ENCODE measurements at places on chromosomes 12 and 14.

GRCh38 chr12:76255692-76256091, 92.5 kb downstream of the BBS10 start:
- no peak for DNase-seq

- DNase-seq: no peak
Observed at GRCh38 chr14:102826751-102827675, 49.8 kb downstream of the TRAF3 start.

- DNase-seq: no peak
Observed at GRCh38 chr12:93245543-93245942, 132.2 kb upstream of the NUDT4 start.

DNA sequence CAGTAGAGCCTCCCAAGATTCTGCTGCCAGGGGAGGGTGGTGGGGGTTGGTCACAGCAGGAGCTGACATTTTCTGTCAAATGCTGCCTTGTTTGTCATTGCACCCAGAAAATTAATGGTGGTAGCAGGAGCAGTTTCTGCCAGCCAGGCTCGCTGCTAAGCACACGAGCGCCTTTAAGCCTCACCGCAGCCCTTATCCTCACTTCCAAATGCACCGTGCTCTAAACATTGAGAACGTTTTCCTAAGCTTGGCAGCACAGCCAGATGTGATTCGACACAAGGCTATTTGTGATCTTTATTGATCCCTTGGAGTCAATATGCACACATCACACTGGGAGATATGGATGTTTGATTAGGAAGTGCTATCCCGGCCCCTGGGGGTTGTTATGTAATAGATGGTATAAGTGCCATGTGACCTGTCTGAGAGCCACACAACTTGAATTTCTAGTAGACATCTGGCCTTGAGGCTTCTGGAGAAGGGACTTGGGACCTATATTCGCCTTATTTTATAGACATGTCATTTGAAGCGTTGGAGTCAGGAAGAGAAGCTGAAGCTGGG, 31.6 kb upstream of the BEGAIN start:
- DNase-seq: no peak

DNA sequence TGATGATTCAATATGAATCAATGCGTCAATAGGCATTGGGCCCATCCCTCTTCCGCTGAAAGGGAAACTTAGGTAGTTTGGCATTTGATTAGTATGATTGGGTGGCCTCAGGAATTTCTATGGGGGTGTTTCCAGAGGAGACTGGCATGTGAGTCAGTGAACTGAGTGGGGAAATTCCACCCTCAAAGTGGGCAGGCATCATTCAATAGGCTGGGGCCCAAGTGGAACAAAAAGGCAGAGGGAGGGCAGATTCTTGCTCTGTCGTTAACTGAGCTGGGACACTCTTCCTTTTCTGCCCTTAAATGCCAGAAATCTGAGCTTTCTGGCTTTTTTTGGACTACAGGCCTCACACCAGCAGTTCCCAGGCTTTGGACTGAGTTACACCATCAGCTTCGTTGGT, 373.5 kb downstream of the RPS29 start:
- DNase-seq: no peak

DNA sequence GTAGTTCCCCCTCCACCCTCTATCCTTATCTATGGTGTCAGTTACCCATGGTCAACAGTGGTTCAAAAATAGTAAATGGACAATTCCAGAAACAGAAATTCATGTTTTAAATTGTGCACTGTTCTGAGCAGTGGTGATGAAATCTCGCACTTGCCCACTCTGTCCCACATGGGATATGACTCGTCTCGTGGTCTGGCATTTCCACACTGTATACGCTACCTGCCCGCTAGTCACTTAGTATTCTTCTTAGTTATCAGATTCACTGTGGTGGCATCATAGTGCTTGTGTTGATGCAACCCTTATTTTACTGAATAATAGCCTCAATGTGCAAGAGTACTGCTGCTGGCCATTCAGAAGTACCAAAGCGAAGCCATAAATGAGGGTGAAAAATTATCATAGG, 507.0 kb downstream of the SNAPC1 start:
- DNase-seq: no peak

DNA sequence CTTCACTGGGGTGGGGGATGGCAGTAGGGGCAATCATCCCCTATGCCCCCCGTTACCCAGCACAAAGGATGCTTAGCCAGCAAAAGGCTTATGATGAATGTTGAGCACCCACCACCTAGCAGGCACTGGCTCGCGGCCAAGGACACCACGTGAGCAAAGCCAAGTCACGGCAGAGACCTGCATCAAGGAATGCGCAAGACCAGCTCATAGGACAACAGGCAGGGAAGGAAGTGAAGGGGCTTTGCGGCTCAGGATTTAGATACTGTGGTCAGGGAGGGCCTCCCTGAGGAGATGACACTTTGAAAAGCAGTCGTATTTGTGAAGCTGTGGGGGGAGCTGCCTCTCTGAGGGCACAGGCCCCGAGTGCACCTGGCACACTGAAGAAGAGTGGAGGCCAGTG, 32.8 kb downstream of the SH2B3 start:
- DNase-seq: no peak

DNA sequence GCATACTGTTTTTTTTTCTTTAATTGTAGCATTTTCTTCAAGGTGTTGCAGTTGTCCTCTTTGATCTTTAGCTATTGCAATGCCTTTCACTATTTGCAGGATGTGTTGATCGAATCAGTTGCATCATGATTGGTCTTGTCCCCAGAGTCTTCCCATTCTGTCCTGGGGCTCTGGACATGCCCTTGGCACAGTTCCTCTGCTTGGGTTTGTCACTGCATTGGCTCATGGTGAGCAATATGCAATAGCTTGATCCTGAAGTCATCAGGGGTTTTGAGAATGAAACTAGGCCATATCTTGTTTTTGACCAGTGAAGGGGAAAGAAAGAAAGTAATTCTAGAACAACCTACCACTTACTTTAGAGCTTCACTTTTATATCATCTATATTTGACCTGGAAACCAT, 281.5 kb downstream of the TMEM117 start:
- DNase-seq: no peak

GRCh38 chr14:63459738-63460137, 83.4 kb downstream of the PPP2R5E start:
- no peak for DNase-seq

DNA sequence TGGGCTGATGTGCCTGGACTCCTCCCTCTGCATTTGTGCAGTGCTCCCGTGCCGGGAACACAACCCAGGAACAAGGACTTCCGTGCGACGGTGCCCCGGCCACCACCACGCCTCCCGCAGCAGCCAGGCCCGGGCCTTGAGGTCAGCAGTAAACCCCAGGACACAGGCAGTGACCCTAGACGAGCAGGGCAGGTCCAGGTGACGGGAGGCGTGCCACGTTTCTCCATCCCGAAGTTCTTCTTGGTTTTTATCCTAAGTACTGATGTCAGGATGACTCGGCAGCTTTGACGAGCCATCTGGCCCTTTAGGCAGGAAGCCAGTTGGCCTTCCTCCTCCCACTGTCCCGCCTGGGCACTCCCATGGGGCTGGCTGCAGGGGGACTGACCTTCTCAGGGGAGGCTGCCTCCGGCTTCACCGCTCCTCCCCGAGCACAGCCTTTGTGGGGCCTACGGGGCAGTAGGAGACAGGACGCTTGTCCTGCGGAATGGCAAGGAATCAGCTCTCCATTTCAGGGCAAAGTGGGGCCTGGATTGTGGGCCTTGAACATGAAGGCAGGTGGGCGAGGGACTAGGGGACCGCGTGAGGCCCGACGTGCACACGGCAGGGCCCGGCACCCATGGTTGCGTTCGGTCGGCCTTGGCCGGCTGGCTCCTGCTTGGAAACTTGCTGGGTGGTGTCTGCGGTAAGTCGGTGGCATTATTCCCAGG, 94.1 kb downstream of the FBXL14 start:
- DNase-seq: no peak

GRCh38 chr12:117279606-117280005, 81.8 kb downstream of the NOS1 start:
- DNase-seq: no peak

GRCh38 chr14:93947282-93947681, 20.1 kb downstream of the FAM181A start:
- DNase-seq: no peak
